ENCODE measurements at places on chromosomes 3 and 15.

DNA sequence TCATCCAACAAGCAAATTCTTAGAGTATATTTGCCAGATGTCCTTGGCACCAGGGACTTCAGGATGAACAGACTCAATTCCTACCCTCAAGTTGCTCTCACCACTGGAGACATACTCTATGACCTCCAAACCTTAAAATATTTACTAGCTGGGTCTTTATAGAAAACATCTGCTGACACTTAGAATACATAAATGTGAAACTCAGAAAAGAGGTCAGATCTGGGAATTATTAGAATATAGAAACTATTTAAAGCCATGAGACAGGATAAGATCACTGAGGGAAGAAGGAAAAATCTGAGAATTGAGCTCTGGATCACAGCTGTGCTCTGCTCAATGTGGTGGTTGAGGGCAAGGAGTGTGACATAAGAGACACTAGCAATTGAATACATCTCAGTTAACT lies 695.4 kb upstream of the UBE2E2 start:
- no peak overlapping the region for H3K4me3 ChIP-seq
- H3K36me3 ChIP-seq = no peaks in the 10 kb centered on the region
- no peak overlapping the region for H3K27ac ChIP-seq
- no peak for DNase-seq
- peaks cover 10% of the 10 kb centered on the region for H3K27me3 ChIP-seq

DNA sequence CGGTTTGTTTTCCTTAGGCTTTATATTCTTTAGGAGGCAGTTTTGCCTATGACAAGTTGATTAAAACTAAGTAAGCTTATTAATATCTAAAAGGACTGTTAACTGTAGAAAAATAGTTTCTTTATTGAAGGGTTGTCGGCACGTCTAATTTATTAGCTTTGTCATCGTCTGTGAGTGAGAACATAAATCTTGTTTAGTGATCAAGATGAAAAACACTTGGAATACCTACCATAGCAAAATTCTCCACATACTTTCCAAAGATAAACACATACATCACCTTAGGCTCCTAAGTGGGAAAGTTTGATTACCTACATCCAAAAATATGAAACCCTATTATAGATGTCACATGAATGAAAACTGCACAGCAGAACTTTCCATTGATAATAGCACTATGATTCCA lies 139.1 kb upstream of the BNIP2 start:
- peaks cover 37% of the 10 kb centered on the region for H3K4me1 ChIP-seq
- no peak for DNase-seq
- no peak overlapping the region for H3K4me3 ChIP-seq

DNA sequence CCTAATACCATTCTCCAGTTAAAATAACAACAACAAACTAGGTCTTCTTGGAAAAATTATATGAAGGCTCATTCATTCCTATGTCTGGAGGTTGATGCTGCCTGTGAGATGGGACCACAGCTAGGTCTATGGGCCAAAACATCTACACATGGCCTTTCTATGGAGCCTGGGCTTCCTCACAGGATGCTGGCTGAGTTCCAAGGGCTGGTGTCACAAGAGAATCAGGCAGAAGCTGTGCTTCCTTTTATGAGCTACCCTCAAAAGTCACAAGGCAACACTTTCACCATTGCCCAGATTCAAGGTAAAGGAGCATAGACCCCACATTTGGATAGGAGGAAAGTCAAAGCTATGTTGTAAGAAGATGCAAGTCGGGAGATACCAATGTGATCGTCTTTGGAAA lies 4.6 kb upstream of the RTP2 start:
- no peak overlapping the region for H3K27ac ChIP-seq
- H3K4me3 ChIP-seq = no peak overlapping the region
- no peaks in the 10 kb centered on the region for H3K36me3 ChIP-seq
- no peak for DNase-seq
- no peaks in the 10 kb centered on the region for H3K4me1 ChIP-seq
- no peaks in the 10 kb centered on the region for H3K27me3 ChIP-seq

- H3K27ac ChIP-seq = peak overlapping the region; percentile 53
- H3K36me3 ChIP-seq = peaks cover 23% of the 10 kb centered on the region
- H3K27me3 ChIP-seq = no peaks in the 10 kb centered on the region
- no peak for DNase-seq
- no peak overlapping the region for H3K4me3 ChIP-seq
These were observed 10.6 kb downstream of the ARPP19 start for GRCh38 chr15:52558196-52558595.

DNA sequence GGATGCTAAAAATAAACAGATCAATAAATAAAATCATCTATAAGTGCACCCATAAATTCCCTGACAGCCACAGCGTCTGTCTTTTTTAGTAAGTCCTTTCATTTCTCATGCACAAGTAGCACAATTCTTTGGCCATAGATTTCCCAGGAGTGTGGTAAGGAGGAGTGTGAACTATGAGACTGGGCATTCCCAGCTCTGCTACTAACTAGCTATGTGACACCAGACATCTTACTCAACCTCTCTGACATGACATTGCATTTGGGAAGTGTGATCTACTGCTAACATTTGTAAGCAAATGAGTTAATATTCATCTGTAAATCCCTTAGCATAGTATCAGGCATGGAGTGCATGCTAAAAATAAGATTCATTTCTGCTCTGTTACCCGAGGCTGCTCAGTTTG lies 301.7 kb downstream of the NTRK3 start:
- no peak overlapping the region for H3K4me3 ChIP-seq
- no peak overlapping the region for H3K27ac ChIP-seq
- no peak for DNase-seq
- H3K4me1 ChIP-seq = peaks cover 5% of the 10 kb centered on the region
- peaks cover 33% of the 10 kb centered on the region for H3K27me3 ChIP-seq

DNA sequence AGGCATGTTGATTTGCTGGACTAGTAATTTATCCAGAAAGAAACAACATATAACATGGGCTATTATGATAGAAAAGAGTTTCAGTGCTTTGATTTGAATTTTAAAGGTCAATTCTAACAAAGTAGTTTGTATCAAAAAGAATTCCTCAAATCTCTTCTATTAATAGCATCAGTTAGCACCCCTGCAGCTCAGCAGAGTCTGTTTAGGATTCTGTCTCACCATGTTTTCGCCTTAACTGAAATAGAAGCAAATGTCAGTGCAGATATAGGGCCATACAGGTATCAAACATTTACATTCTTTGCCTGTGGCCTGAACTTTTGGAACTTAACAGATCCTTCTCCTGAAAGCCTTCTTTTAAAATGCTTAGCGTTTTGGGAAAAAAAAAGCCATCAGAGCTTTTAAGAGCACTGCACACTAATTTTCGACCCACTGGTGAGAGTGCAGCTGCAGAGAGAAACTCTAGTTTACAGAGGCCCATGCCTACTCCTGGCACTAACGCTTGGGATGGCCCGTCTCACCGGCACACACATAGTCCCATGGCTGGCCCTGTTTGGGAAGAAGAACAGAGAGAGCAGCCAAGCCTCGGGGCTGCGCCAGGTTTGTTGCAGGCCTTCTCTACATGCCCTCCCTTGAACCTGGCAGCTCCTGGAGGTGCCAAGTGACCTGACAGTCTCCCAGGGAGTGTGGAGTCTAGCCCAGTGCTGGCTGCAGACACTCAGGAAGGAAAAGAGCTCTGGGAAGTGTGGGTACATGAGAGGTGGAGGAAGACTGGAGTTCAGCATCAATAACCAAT lies 9.9 kb upstream of the PAQR9 start:
- no peak for DNase-seq
- H3K36me3 ChIP-seq = no peaks in the 10 kb centered on the region
- no peak overlapping the region for H3K27ac ChIP-seq
- no peak overlapping the region for H3K4me3 ChIP-seq
